Iris pigment epithelial cell (primary cell): ENCODE measurements at places on chromosomes 13 and 19.

- no peak for DNase-seq
Observed at GRCh38 chr13:46086421-46086922, 18.4 kb downstream of the CPB2 start.

DNA sequence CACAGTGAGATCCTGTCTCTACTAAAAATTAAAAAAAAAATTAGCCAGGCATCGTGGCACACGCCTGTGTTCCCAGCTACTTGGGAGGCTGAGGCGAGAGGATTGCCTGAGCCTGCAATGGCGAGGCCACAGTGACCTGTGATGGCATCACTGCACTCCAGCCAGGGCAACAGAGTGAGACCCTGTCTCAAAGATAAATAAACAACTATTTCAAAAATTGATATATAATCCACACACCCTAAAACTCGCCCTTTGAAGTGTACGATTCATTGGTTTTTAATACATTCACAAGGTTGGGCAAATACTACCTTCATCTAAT is 12.1 kb upstream of the TICAM1 start:
- no peak for DNase-seq

DNA sequence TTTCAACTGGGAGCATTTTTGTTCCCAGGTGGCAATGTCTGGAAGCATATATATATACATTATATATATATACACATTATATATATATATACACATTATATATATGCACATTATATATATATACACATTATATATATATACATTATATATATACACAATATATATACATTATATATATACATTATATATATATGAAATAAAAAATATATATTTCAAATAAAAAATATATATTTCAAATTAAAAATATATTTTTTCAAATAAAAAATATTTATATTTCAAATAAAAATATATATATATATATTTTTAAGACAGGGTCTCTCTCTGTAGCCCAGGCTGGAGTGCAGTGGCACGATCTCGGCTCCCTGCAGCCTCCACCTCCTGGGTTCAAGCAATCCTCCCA is 61.5 kb downstream of the ADGRE1 start:
- DNase-seq: no peak

- no peak for DNase-seq
Observed at GRCh38 chr19:39137131-39137530, 11.5 kb downstream of the PAK4 start.
